Trophoblast cell (in vitro differentiated cells and primary cell): ENCODE measurements at places on chromosomes 1 and 21.

- no peaks in the 10 kb centered on the region for H3K27me3 ChIP-seq
- no peak for DNase-seq
- peaks cover 2% of the 10 kb centered on the region for H3K36me3 ChIP-seq
- H3K27ac ChIP-seq: no peak overlapping the region
These were observed 7.4 kb downstream of the MEF2D start for GRCh38 chr1:156493154-156493631.

- no peaks in the 10 kb centered on the region for H3K27me3 ChIP-seq
- no peaks in the 10 kb centered on the region for H3K36me3 ChIP-seq
- H3K4me3 ChIP-seq: no peak overlapping the region
- no peaks in the 10 kb centered on the region for H3K4me1 ChIP-seq
- H3K27ac ChIP-seq: no peak overlapping the region
These were observed 19.5 kb upstream of the OR6N2 start for GRCh38 chr1:158800526-158800925.

GRCh38 chr1:202860744-202861419 lies 28.1 kb downstream of the RABIF start:
- peak overlapping the region; percentile 84 for H3K4me3 ChIP-seq
- peak overlapping the region; percentile 89 for H3K27ac ChIP-seq
- peaks cover 21% of the 10 kb centered on the region for H3K36me3 ChIP-seq
- DNase-seq: peak; percentile 98

DNA sequence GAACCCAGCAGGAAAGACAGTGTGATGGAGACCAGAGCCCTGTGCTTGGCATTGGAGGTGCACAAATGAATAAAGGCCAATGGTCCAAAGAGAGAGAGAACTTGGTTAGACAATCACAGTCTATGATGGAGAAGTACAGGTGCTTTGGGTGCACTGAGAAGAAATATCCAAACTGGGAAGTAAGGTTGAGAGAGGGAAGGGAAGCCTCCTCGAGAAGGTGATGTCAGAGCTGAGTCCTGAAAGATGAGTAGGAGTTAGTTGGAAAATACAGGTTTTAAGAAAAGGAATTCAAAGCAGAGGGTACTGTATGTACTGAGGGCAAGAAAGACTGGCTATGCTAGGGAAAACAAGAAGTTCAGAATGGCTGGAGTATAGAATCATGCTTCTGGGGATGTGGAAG lies 94.1 kb upstream of the CD53 start:
- no peak for DNase-seq
- H3K27ac ChIP-seq: no peak overlapping the region
- H3K27me3 ChIP-seq: no peaks in the 10 kb centered on the region
- H3K4me1 ChIP-seq: peaks cover 3% of the 10 kb centered on the region

DNA sequence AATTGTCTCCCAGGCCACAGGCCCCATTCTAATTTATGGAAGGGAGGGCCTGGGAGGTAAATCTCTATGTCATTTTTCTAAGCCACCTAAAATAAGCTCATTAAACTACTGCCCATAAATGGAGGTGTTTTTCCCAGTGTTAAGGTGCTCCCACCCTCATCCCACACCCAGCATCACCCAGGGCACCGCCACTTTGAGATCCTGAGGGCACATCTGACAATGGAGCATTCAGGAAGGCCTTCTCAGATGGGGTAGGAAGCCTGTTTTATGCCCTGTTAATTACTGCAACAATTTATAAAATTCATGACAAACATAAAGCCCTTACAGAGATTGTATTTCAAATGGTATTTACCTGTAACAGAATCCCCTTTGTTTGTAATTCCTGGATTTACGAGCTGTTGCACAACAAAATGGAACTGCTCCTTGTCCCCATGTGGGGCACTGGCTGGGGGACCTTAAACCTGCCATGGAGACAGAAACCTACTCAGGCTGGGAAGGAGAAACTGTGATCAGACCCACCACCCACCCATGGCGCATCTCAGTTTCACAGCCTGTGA lies 319.5 kb upstream of the USP24 start:
- H3K27me3 ChIP-seq: no peaks in the 10 kb centered on the region
- no peak overlapping the region for H3K4me3 ChIP-seq
- no peaks in the 10 kb centered on the region for H3K4me1 ChIP-seq
- no peak for DNase-seq
- peaks cover 2% of the 10 kb centered on the region for H3K36me3 ChIP-seq

- H3K36me3 ChIP-seq: no peaks in the 10 kb centered on the region
- DNase-seq: no peak
- H3K4me3 ChIP-seq: no peak overlapping the region
- H3K4me1 ChIP-seq: peaks cover 8% of the 10 kb centered on the region
- no peaks in the 10 kb centered on the region for H3K27me3 ChIP-seq
- no peak overlapping the region for H3K27ac ChIP-seq
These were observed 6.2 kb upstream of the HMGCS2 start for GRCh38 chr1:119774746-119775490.

GRCh38 chr1:1435106-1435903 lies at the start of gene VWA1:
TSS of gene VWA1 (plus strand) at chr1:1435690. CDS start at chr1:1435749, 59 bp downstream.
- H3K27ac ChIP-seq: peak within 1 kb of the TSS; percentile 99
- peaks cover 17% of the 10 kb centered on the region for H3K36me3 ChIP-seq
- H3K4me3 ChIP-seq: peak within 1 kb of the TSS; percentile 70
- peaks cover 69% of the 10 kb centered on the region for H3K4me1 ChIP-seq
- no peaks in the 10 kb centered on the region for H3K27me3 ChIP-seq
- peak; percentile 46 for DNase-seq

DNA sequence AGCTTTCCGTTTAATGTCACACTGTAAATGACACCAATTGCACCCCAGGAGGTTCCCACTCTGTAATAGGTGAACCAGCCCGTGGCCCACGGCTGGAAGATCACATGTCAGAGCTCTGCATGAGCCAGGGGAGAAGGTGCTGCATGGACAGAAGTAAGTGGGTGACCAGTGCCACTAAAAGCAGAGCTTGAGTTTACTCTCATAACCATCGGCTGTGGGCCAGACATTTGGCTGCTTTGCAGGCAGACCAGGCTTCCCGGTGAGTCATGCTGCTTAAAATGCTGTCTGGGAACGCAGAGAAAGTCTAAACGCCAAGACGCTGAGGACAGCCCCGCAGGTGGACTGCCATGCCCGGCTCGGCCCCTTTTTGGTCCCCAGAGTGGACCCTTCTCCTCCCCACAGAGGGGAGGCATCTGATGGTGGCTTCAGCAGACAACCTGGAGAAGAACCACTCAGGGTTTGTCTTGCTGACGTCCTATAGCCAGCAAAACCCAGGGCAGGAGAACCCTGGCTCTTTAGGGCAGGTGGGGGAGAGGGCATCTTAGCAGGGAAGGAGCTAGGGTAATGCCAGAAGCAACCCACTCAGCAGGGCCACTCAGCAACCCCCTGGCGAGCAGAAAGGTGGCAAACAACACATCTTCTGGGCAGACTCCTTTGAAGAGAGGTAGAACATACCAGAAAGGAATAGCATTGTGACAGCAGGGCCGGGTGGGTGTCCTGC lies 7.3 kb downstream of the KIAA2013 start:
- H3K4me1 ChIP-seq: peaks cover 7% of the 10 kb centered on the region
- peak overlapping the region; percentile 88 for H3K27ac ChIP-seq
- no peaks in the 10 kb centered on the region for H3K27me3 ChIP-seq

DNA sequence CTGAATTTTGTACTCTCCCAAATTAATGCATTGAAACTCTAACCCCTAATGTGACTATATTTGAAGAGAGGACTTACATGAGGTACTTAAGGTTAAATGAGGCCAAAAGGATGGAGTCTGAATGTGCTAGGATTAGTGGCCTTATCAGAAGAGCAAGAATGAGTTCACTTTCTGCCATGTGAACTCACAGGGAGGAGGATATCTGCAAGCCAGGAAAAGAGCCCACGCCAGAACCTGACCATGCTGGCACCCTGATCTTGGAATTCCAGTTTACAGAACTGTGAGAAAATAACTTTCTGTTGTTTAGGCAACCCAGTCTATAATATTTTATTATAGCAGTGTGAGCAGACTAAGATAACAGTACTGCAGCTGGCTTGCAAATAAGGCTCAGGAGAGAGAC lies 12.2 kb upstream of the FASLG start:
- DNase-seq: peak; percentile 93
- no peak overlapping the region for H3K27ac ChIP-seq
- H3K36me3 ChIP-seq: no peaks in the 10 kb centered on the region
- no peak overlapping the region for H3K4me3 ChIP-seq

- no peak for DNase-seq
- H3K36me3 ChIP-seq: no peaks in the 10 kb centered on the region
- no peak overlapping the region for H3K27ac ChIP-seq
- no peak overlapping the region for H3K4me3 ChIP-seq
- no peaks in the 10 kb centered on the region for H3K27me3 ChIP-seq
These were observed 601.9 kb downstream of the MRPL39 start for GRCh38 chr21:25005388-25005787.

DNA sequence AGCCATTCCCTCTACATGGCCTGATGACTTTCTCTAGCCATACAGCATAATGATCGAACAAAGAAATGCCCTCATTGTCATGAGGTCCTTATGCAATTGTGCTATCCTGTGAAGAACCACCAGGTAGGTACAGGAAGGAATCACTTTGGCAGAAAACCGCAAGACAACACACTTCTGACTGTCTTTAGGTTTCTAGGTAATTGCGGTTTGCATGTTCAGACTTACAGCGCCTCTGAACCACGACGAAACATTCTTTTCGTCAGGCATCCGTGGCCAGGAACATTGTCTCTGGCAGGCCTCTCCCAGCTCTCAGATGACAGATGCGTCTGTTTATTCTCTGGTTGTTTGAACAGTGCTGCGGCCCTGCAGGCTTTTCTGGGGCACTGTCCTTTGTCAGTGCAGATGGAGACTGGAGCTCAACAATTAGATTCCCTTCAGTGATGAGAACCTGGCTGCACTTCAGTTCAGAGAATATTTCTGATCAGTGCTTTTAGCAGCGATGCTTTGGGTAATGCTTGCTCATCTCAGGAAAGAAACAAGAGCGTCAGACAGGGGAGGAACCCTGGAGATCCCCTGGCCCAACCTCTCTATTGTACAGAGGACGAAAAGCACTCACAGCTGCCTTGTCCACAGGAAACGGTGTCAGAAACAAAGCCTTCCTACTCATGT lies 63.4 kb downstream of the B3GALT5 start:
- H3K4me1 ChIP-seq: peaks cover 20% of the 10 kb centered on the region
- H3K27me3 ChIP-seq: no peaks in the 10 kb centered on the region
- no peaks in the 10 kb centered on the region for H3K36me3 ChIP-seq
- DNase-seq: no peak
- peak overlapping the region; percentile 65 for H3K27ac ChIP-seq
